ENCODE measurements at places on chromosomes 4 and X.
A peak's percentile ranks its signal among the peaks of the same experiment; 100 is the strongest.

DNA sequence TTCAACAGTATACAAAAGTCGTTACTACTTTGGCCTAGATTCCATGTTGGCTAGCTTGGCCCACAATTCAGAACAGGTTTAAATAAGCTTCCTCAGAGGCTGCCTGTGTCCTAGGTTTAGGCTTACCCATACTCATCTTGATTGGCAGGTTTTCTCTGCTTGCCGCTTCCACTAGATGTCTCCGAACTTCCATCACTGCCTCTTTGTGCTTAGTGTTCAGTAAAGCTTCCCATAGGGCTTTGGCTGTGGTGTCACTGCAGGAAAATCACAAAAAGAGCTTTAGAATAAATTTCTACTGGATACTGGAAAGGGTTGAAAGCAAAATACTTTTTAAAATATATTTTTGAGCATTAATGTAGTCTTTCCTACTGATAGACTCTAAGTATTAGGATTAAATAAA lies 52.4 kb downstream of the SCFD2 start:
- DNase-seq = no peak

GRCh38 chr4:13920901-13921300 lies 293.4 kb upstream of the BOD1L1 start:
- DNase-seq = peak; percentile 96

DNA sequence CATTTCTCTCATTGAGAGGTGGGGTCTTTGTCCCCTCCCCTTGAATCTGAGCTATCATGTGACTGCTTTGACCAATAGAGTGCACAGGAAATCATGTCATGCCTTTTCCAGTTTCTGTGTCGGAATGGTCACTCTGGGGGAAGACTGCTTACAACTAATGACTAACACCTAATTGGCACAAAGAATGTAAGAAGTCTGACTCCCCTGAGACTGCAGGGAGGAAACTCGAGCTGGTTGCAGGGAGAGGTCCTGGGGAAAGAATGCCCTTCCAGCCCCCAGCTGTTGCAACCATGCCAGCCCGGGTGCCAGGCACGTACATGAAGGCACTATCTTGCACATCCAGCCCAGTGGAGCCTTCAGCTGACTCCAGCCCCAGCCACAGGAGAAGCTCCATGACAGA lies 254.2 kb downstream of the DHX15 start:
- DNase-seq = no peak

GRCh38 chrX:41655631-41656030 lies 33.1 kb upstream of the GPR34 start:
- DNase-seq = no peak

- DNase-seq = no peak
Measured at GRCh38 chrX:24153796-24154189, 4.3 kb downstream of the ZFX start.

- no peak for DNase-seq
Measured at GRCh38 chr4:7785017-7785416, 154.6 kb downstream of the AFAP1 start.
